NCI-H510A treated with DMSO at 0.1 percent for 48 hours (cell line): ENCODE measurements at places on chromosomes 2 and 18.

- no peak for DNase-seq
Measured at GRCh38 chr18:25284861-25285550, 67.0 kb downstream of the ZNF521 start.

- no peak for DNase-seq
Measured at GRCh38 chr2:75287624-75288316, 88.5 kb upstream of the TACR1 start.

- DNase-seq, result no peak
Measured at GRCh38 chr2:206154197-206154596, 5.0 kb downstream of the NDUFS1 start.

GRCh38 chr2:69997015-69997830 is 35.8 kb upstream of the ASPRV1 start:
- no peak for DNase-seq

- DNase-seq, result no peak
Measured at GRCh38 chr2:159124441-159124911, 156.0 kb downstream of the TANC1 start.

GRCh38 chr2:236782938-236783337 is 213.3 kb downstream of the ACKR3 start:
- DNase-seq, result no peak

- no peak for DNase-seq
Measured at GRCh38 chr2:40352041-40352702, 99.7 kb downstream of the SLC8A1 start.

GRCh38 chr2:714005-714741 is 37.0 kb upstream of the TMEM18 start:
- peak; percentile 72 for DNase-seq

- DNase-seq, result no peak
Measured at GRCh38 chr2:164014068-164014731, 278.4 kb upstream of the FIGN start.

DNA sequence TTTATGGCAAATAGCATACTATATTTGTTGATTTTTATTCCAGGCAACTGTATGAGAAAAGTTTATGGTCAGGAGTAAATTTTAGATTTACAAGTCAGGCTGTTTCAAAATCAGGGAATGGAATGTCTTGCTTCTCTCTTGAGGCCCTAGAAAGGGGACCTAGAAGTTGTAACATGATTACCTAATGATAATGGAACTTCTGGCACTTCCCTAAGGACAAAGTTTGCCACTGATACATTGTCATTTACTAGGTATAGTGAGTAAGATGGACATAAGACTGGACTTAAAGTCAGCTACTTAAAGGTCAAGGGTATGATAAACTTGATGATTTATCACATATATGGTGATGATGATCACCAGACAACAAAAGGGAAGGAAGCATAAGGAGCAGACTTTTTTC is 103.3 kb upstream of the VRK2 start:
- no peak for DNase-seq

DNA sequence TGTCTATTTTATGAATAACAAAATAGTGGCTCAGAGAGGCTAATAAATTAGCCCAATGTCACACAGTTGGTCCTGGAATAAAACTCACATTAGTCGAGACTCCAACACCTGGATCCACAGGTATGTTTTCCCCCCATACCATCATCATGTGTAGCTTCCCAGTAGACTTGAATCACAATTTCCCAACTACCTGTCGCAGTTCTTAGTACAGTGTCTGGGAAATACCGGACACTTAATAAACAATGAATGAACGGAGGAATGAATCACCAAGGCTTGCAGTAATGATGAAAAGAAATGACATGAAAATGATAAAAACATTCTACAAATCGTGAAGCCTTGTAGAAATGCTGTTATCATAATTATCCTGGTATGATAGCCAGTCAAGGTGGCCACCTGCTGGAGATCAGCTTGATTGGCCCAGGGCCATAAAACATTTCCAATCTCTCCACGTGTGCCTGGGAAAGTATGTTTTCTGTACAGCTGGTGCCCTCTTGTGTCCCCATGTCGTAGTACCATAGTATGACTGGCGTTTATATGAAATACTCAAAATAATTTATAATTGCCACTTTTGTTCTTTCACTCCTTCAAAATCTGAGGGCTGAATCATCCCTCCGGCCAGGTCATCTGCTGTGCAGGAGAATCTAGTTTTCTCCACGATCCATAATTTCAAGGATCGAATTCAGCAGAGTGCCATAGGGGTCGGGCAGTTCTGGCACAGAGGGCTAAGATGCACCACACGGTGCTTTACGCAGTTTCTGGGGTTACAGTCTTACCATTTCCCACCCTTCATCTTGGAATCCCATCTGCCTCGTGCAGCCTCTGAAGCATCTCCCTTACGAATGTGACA is 95.4 kb downstream of the LAMA1 start:
- peak; percentile 88 for DNase-seq

DNA sequence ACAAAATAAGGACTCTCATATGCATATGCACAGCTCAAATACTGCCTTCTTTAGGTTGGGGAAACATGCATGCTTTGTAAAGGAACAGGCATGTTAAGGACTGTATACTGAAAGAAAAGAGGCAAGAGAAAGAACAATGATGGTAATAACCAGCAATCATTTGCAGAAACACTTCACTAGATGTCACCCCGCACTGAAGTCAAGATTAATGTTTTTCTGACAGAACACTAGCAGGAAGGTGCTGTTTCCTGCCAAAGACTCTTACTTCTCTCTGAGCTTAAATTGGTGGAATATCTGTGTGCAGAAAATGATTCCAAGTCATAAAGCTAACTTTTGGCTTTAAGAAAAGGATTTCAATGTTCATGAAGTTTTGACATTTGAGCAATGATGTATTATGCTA is 19.3 kb upstream of the CSRNP3 start:
- DNase-seq, result no peak

- DNase-seq, result peak; percentile 70
Measured at GRCh38 chr2:151007365-151007764, 254.3 kb downstream of the RBM43 start.

GRCh38 chr2:174554529-174555150 is 43.0 kb downstream of the WIPF1 start:
- DNase-seq, result no peak

DNA sequence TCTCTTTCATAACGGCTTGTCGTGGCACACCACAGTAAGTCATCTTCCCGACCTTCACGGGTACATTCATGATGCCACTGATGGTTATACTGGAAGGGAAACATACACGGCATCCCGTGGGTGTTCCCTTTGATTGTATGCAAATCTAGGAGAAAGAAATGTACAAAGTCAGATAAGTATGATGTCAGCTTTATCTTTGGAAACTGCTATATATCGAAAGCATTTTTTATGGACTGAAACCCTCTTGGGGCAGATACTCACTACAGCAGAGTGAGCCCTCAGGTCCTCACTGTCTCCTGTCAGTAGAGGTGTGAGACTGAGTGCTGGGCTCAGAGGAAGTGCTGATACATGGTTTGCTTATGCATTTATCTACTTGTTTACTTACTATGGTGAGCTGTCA is 20.4 kb downstream of the PLA2R1 start:
- DNase-seq, result no peak

GRCh38 chr2:85582492-85582891 is 1.7 kb upstream of the VAMP5 start:
- no peak for DNase-seq

GRCh38 chr2:133532919-133533318 is 35.3 kb downstream of the NCKAP5 start:
- DNase-seq, result no peak

- DNase-seq, result no peak
Measured at GRCh38 chr2:151718247-151718646, 16.0 kb downstream of the NEB start.

- DNase-seq, result no peak
Measured at GRCh38 chr2:36214691-36215090, 140.9 kb upstream of the CRIM1 start.
